ENCODE measurements at places on chromosomes 16 and 17.

- peak; percentile 32 for DNase-seq
Observed at GRCh38 chr17:6639586-6640535, 650 bp downstream of the KIAA0753 start.

- no peak for DNase-seq
Observed at GRCh38 chr16:22317001-22317530, 19.9 kb downstream of the POLR3E start.

DNA sequence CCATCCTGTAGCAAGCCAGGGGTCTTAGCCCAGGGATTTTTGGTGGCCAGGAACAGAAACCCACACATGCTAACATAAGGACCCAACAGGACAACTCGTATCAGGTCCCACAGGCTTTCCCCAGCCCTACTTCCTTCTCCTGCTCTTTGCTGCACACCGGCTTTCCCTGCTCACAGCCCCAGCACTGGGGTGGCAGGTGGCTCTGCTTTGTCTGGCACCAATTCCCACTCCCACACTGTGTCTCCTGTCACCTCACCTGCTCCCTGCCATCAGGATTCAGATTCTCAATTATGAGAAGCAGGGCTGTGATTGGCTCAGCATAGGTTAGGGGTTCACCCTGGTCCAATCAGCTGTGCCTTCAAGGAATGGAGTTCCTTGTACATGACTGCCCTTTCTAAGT lies 94.1 kb downstream of the TMEM132E start:
- DNase-seq: no peak

DNA sequence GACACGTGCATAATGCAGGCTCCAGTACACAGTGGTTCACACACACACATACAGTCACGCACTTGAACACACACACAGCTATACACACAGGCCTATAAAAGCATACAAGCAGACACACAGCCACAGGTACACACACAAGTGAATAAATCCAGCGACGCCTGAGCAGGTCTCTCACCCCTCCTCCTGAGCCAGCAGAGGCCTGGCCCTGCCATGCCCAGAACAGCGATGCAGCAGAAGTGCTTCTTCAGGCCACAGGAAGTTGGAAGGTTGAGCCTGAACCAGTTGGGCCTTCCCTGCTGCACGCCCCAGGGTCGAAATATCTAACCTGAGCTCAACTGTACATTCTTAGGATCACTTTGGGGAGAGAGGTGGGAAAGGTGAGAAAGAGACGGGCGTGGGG lies 7.3 kb upstream of the CD79B start:
- no peak for DNase-seq

- DNase-seq: no peak
Observed at GRCh38 chr16:57389087-57389468, 15.5 kb upstream of the CCL17 start.

GRCh38 chr16:86930001-86930400 lies 351.7 kb downstream of the FOXL1 start:
- no peak for DNase-seq

DNA sequence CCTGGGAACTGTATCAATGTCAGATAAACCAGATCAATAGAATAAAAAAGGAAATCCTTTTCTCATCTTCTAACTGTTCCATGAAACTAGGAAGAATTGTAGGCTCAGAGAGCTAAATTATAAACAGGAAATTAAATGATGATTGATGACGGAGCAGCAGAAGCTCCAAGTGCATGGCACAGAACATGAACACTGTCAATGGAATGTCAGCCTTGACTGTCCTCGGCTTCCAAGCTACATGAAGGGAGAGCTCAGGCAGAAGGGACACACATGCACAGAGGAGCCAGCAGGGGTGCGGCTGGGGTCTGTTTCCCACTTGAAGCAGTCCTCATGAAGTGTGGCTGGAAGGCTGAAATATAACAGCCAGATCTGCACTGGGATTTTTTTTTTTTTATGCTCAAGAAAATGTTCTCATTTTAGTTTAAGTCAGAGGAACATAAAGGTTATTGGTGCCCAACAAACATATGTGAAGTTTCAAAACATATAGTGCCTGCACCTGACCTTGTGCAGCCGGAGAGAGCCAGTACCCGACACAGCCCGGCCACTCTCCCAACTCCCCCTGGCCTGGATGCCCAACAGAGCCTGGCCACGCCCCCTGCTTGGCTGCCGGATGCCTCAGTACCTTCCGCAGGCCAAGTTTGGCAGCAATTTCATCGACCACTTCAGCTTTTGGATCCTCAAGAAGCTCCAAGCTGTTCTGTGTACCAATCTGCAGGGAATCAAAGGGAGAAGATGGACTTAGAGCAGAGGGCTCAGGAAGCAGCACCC lies 37.0 kb downstream of the NPLOC4 start:
- no peak for DNase-seq

- DNase-seq: no peak
Observed at GRCh38 chr16:89017543-89018281, 40.7 kb upstream of the CBFA2T3 start.

- DNase-seq: no peak
Observed at GRCh38 chr17:3693829-3694231, 2.1 kb downstream of the P2RX5 start.

GRCh38 chr17:57455063-57455914 lies 199.0 kb downstream of the MSI2 start:
- no peak for DNase-seq

DNA sequence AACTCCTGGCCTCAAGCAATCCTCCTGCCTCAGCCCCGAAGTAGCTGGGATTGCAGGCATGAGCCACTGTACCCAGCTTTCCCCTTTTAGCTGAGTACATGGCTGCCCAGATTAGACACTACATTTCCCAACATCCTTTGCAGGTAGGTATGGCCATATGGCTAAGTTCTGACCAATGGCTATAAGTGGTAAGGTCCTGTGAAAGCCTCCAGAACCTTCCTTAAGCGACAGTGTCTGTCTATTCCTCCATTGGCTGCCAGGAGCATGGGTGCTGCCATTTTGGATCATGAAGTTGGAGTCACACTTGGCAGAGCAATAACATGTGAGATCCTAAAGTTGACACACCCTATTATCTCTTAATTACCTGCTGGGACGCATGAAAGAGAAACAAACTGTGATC lies 24.4 kb upstream of the CRHR1 start:
- DNase-seq: peak; percentile 5

DNA sequence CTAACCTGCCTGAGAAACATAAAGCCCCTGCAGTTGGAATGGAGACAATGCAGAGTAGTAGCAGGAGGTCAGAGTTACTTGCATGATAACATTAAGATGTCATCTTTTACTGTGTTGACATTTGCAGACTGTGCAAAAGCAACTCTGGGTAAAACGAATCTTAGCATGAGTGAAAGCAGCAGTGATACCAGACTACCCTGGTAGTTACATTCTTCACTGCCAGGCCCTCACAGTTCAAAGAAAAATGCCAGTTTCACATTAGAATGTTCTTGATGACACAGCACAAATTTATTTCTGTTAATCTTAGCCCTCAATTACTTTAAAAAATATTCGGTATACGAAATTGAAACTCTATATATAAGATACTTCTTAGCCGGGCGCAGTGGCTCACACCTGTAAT lies 12.2 kb downstream of the MPHOSPH6 start:
- DNase-seq: no peak

GRCh38 chr16:69595127-69596036 lies 29.6 kb downstream of the NFAT5 start:
- no peak for DNase-seq

DNA sequence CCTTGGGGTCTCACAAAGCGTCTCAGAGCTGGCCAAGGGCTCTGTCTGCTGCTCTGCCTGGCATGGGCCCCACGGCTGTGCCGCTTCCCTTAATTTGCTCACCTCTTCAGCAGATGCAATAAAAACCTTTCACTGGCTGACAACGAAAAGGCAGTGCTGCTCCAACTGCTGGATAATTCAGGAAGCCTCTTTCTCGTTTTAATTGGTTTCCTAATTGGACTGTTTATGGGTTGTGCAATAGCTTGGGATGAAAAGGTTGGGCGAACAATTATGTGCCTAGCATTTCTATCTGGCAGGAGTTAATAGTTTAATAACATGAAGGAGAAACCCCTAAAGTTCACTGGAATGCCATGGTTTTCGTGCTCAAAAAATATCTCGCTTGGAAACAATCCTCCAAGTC lies 234.1 kb upstream of the IRX5 start:
- DNase-seq: no peak

DNA sequence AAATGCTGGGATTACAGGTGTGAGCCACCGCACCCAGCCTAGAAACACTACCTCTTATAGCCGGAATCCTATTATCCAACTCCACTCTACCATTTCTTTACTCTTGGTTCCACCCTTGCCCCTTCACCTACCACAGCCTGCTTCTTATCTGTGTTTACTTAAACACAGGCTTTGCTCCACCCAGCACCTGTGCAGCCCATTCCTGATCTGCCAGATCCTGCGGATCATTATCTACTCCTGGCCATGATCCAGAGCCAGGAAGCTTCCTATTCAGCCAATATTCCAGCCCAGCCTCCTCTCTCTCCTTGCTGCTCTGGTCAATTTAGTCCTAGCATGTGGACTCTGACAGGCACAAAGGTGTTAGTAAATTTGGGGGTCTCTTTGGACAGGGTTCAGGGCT lies 98.8 kb upstream of the MED13 start:
- DNase-seq: peak; percentile 96

- peak; percentile 83 for DNase-seq
Observed at GRCh38 chr17:50102164-50102991, 7.2 kb downstream of the PDK2 start.

- DNase-seq: no peak
Observed at GRCh38 chr16:89925596-89926079, 2.5 kb downstream of the TUBB3 start.

- no peak for DNase-seq
Observed at GRCh38 chr16:4696905-4697847, 3.8 kb downstream of the NUDT16L1 start.

DNA sequence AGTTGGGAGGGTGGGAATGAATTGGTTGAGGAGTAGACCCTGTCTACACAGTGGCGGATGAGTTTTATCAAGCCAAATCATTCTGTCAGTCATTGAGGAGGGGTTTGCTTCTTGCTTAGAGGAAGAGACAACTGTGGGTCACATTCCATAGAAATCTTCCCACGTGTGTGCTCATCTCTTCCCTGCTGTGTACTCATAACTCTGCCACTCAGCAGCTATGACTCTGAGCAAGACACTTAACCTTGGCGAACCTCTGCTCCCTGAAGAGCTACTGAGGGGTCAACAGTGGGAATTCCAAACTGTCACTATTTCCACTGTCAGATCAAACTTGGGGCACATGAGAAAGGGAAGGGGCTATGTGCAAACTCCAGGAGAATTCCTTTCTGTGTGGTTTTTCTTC lies 72.6 kb upstream of the COX10 start:
- no peak for DNase-seq

DNA sequence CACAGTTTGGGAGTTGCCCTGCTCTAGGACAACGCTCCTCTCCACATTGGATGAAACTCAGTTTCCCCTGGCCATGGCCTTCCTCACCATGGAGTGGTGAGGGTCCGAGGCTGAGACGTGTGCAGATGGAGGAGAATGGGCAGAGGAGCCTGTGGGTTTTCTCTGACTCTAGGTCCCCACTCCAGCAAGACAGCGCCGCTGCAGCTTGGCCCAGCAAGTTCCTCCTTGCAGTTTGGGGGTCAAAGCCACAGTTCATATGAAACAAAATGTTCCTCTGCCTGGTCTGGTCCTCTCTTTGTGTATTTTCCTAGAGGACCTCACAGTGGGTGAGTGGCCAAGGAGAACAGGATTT lies 2.3 kb downstream of the C16orf54 start:
- DNase-seq: no peak

- DNase-seq: no peak
Observed at GRCh38 chr17:64615028-64615677, 47.0 kb downstream of the SMURF2 start.

GRCh38 chr16:528111-529011 lies 849 bp downstream of the CAPN15 start:
- DNase-seq: peak; percentile 71

DNA sequence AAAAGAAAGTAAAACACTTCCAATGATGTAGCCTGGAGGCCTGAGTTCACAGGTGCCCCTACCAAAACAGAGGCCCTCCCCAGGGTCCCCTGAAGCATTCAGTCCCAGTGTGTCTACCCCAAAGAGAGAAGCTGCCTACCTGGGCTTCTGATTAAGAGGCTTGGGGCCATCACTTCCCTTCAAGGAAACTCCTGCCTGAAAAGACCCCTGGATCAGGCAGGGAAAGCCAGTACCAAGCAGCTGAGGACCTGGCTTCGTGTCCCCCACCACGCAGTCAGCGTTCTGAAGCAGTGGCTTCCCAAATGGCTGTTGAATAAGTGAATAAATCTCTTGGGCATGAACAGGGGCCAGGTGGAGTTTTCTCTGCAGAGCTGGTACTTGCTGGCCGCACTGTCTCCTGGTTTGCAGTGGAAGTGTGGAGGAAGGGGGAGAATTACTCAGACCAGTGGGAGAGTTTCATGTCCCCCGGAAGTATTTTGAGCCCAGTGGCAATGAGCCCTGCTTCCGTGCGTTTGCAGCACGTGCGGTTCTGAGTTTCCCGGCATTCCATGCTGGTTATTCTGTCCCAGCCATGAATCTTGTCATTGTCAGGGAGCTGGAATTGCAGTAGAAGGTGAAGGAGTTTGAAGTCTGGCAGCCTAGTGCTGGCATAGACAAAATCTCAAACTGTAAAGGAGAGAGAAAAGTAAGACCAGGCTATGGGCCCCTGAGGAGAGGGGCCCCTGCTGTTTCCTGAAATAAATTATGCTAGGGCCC lies 27.0 kb downstream of the RMI2 start:
- no peak for DNase-seq

GRCh38 chr17:66625311-66625767 lies 209.6 kb upstream of the CACNG5 start:
- peak; percentile 73 for DNase-seq

DNA sequence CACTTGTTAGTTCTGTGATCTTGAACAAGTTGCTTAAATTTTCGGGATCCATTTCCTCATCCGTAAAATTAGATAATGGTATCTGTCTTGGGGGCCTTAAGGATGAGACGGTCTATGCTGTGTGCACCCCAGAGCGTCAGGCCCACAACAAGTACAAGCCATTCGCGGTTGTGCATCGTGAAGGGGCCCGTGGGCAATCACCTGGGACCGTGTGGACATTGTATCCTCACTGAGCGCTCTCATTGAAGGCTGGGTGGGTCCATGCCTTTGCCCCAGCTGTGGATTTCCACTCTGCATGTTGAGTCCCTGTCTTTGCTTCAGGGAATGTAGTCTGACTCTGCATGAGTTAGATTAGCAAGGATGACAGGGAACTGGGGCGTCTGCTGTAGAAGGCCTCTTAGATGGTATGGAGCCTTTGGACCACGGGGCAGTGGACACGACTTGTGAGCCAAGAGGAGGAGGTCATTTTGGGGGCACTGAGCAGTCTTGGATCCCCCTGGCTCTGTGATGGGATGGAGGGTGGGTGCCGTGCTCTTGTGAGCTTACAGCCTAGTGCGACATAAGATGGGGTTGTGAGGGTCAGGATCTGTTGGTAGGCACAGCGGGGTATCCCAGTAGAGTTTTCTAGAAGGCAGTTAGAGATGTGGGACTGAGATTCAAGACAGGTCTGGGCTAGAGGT lies 89.5 kb downstream of the SNX29 start:
- DNase-seq: no peak

GRCh38 chr17:79849953-79850352 lies 10.7 kb upstream of the CBX4 start:
- DNase-seq: no peak

- peak; percentile 10 for DNase-seq
Observed at GRCh38 chr17:58595194-58595792, 80.9 kb upstream of the MTMR4 start.

Measured in HT-29 (cell line).